ENCODE measurements at places on chromosomes 3 and 15.

DNA sequence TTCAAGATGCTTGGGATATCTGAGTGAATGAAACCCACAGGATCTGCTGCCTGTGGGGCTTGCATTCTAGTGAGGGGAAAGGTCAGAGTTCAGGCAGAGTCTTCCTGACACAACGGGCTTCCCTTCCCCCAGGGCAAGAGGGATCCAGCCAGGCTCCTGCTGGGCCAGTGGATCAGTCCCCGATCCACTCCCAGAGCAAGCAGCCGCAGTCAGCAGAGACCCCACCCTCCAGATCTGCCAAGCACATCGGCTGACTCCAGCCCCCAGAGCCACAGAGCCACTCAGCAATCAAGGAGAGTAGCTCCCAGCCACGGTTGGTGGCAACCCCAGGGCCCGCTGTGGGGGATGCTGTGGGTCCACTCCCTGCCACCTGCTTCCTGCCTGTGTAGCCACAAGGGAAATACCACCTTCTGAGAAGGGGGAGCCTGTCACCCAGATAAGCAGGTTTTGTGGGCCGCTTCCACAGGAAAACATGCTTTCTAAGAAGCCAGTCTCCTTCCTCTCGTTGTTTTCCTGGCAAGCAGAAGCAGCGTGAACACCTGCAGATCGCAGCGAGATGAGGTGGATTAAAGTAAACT, 44.9 kb downstream of the CPN2 start:
- DNase-seq = no peak

DNA sequence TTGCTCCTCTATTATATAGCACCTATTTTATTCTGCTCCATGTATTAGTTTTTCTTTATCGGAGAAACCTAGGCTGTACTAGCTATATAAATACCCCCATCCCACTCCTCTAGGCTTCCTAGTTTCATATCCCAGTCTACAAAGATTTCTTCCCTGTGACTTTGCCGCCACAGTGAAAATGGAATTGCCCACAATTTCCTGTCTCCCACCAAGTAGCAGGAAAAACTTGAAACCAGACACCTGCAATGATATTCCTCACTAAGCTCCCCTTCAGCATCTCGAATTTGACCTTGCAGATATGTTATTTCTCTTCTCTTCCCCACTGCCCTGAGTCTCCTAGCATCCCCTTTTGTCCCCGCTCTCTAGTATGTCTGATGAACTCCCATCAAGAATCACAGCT, 685.8 kb upstream of the CCDC54 start:
- no peak for DNase-seq

- no peak for DNase-seq
Observed at GRCh38 chr3:137738710-137739109, 25.4 kb upstream of the SOX14 start.

DNA sequence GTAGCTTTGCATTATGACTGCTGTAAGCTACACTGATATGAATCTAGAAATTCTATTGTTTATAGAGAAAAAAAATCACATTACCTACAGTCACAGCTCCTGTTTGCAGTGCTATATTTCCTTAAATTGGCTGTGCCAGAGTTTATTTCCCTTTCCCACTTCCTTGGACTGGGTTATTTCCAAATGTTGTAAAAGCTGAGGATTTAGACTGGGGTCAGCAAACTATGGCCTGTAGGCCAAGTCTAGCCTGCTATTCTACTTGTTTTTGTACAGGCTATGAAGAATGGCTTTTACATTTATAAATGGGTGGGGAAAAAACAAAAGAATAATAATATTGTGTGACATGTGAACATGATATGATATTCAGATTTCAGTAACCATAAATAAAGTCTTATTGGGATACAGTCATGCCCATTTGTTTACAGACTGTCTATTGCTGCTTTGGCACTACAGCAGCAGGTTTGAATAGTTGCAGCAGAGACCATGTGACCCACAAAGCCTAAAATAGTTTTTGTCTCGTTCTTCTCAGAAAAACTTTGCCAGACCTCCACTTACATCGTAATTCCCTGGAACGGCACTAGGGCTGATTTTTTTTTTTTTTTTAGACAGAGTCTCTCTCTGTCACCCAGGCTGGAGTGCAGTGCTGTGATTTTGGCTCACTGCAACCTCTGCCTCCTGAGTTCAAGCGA, 7.8 kb downstream of the GLDN start:
- no peak for DNase-seq

DNA sequence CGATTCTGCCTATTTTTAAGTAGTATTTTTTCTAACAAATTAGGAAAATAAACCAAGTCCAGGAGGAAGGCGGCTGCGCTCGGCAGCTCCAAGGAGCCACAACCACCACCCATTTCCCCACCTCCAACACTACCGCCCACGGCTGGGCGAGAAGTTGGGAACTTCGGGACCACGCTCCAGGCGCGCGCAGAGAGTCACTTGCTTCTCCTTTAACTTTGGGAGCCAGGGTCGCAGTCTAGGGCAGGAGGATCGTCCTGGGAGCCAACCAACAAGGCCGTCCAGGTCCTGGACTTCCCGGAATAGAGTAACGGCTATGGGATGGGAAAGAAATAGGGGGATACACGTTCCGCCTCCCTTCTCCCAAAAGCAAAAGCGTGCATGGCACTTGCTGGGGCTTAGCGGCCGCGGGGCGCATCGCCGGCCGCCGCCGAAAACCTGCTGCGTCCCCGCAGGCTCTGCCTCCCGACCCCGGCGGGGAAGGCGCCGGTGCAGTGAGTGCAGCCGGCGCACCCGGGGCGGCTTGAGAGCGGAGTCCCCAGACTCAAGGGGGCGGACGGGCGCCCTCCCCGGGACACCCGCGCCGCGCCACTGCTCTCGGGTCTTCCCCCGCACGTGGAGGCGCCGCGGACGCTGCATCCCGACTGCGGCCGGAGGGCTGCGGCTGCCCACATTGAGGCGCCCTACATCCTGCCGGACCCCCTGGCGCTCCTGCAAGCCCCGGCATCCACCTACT, 699 bp downstream of the MEGF11 start:
- DNase-seq = no peak

- no peak for DNase-seq
Observed at GRCh38 chr15:45143056-45143455, 13.3 kb downstream of the DUOX1 start.

GRCh38 chr15:79431636-79432344, at the start of gene MINAR1:
Gene MINAR1 (plus strand): TSS chr15:79432336. CDS start chr15:79456148, 23,812 bp downstream.
- no peak for DNase-seq

DNA sequence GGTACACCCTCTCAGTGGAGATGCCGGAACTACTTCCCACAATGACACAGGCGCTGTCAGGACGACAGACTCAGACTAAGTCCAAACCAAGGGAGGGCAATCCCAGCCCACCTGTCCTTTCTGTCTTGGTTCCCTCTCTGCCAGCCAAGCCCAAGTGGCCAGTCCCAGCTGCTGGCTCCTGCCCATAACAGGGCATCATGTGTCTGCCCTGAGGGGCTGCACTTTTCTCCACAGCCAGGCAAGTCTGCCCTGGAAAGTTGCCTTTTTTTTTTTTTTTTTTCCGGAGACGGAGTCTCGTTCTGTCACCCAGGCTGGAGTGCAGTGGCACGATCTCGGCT, 20.0 kb upstream of the BCL2A1 start:
- no peak for DNase-seq

DNA sequence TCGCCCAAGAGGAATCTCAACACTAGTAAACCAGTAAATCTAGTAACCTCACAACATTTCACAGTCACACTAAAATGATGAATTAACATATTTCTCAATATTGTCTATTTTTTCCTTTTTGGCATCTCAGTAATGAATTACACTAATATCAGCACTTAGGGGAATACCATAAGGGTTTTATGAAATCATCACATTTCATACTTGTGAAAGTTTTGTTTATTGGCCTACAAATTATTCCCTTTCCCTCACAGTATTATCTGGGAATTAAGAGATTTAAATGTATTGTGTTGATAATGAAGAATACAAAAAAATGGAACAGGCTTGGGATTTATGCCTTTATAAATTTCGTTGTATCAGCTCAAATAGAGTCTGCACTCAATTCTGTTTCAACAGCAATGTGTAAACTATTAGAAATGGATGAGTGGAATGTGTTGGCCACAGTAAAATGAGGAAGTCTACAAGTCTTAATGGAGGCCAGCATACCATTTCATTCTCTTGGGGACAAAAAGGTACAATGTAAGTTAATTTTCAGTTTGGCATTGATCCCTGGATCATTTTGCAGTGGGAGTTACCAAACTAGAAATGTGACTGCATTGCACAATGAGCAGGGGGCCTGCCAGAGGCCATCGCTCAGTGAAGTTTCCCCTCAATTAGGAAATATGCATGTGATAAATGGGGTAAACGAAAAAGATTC, 195.4 kb downstream of the FMN1 start:
- no peak for DNase-seq
